Panc1 (cell line): ENCODE measurements at places on chromosomes 6 and 20. TPM values are rescaled to one million over a fixed set of nuclear protein-coding genes. Genes with fewer than 3 reads are reported as not detected.

GRCh38 chr6:10397756-10398445 lies 17.0 kb downstream of the TFAP2A start:
- no peak for DNase-seq

DNA sequence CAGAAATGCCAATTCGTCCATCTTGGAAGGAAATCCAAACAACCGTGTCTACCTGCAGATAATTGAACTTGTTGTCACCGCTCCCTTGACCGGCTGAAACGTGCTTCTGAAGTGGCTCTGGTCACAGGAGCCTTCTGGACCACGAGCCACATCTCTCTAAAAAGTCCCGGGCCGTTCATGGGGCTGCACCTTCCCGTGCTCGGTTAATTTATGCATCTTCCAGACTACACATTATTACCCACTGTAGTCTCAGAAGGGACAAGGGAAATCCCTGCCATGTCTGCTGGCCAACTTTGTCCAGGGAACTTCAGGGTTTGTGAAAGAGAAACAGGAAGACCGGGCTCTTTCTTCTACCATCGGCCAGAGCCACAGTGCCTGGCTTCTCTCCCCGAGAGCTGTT lies 63.4 kb upstream of the MPC1 start:
- no peak for DNase-seq

- DNase-seq: no peak
These were observed 79.5 kb upstream of the MYL9 start for GRCh38 chr20:36461600-36462439.

GRCh38 chr6:145602726-145603326 lies 132.5 kb downstream of the EPM2A start:
- DNase-seq: no peak

UNC5CL gene
- 0.36 TPM for total RNA-seq
